ENCODE measurements at places on chromosomes 5 and 9.

GRCh38 chr5:133873449-133873848 lies 95.0 kb downstream of the C5orf15 start:
- DNase-seq: no peak

GRCh38 chr5:122656160-122656559 lies 118.7 kb upstream of the SNX2 start:
- no peak for DNase-seq

GRCh38 chr9:134069480-134070399 lies 1.9 kb upstream of the BRD3 start:
- no peak for DNase-seq

DNA sequence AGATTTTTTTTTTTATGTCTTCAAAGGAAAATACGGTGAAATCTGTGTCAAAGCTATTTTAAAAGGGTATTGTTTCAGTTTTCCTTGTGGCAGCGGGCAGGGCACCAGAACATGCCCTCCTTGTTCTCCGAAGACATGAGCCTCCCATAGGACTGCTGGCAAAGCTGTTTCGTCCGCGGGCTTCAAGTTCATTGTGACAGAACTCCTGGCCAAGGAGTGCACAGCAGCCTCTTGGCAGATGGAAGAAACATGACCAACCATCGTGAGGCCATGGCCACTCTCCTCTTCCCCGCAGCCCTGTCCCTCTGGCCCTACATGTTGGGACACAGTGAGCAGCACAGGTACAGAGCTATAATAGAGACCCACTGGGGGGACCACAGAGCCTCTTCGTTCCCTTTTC lies 99.5 kb downstream of the AOPEP start:
- no peak for DNase-seq

DNA sequence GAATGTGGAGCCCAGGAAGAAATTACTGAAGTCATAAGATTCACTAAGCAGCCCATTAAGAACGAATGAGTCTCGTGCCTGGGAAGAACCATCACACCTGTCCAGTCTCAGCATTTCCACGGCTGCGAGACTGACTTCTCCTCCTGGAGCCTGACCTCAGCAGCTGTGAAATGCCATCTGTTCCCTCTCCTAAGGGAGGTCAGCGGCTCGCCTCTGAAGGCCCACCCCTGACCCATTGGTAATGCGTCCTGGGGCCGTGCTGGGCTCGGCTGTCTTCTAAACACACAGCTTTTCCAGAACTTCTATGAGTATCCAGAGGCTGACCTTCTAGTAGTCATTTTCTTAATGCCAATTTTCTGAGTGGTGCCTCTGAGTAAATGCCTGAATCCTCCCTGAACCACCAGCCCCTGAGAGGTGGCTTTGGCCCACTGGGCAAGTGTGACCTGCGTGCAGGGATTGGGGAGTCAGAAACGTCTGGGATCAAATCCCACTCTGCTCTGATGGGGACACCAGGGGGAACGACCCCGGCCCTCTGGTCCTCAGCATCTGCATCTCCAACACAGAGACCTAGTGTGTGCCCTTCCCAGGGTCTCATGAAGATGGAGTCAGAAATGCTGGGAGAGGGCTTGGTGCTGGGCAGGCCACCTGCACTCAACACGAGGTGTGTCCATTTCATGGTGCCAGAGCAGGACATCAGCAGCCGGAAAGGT lies 5.7 kb downstream of the SLC6A3 start:
- no peak for DNase-seq

- no peak for DNase-seq
Measured at GRCh38 chr5:175202463-175203068, 241.4 kb downstream of the DRD1 start.

- no peak for DNase-seq
Measured at GRCh38 chr5:136249678-136250266, 56.8 kb upstream of the SMIM32 start.

DNA sequence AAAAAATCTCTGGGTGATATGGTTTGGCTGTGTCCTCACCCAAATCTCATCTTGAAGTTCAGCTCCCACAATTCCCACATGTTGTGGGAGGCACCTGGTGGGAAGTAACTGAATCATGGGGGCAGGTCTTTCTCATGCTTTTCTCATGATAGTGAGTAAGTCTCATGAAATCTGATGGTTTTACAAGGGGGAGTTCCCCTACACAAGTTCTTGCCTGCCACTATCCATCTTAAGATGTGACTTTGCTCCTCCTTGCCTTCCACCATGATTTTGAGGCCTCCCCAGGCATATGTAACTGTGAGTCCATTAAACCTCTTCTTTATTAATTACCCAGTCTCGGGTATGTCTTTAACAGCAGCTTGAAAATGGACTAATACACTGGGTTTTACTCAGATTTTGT lies 513.9 kb downstream of the TLE4 start:
- no peak for DNase-seq
